ENCODE measurements at places on chromosomes 2 and 18.

DNA sequence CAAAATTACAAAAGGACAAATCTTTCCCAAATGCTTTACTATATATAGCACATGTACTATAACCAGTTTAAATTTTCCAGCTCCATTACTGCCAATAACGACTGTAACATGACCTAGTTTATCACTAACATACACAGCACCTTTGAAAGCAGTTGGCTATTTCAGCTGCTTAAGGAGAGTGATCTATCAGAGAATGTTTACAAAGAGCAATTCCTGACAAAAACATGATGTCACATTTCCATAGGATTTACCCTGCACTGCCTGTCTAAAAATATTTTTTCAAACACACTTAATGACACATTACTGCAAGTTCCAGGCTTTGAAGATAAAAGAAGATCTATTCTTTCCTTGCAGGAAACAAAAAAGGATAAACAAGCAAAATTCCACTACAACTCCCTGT, 40.6 kb downstream of the ZNF516 start:
- DNase-seq: no peak

GRCh38 chr2:226334981-226335720, 464.5 kb downstream of the IRS1 start:
- DNase-seq: peak; percentile 70

DNA sequence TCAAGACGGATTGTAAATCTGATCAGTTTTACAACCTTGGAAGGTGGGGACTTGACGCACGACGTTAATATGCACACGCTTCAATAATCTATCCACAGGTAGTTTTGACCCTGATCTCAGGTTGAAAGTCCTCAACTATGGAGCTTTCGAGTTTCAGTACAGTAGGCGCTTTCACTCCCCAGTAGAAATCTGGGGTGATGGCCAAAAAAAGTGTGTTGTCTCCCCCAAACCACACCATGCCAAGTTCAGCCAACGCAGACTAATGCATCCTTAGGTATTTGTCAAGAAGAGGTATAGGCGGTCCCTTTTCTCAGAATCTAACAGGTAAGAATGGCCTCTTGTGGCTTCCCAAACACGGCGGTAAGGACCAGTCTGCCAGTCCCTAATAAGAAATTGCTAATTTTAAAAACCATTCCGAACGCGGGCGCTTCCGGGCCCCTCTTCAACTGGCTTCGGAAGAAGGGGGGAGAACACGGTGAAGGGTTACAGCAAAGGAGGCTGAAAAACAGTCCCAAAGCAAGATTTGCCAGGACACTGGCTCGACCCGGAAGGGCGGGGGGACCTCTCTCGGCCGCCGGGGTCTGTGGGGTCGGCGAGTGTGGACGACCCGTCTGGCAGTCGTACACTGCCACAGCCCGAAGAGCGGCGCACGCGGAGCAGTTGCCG, 659 bp downstream of the FAM210A start:
- DNase-seq: no peak

GRCh38 chr2:240586919-240587800, 626 bp downstream of the CAPN10 start:
- DNase-seq: no peak

GRCh38 chr2:23760736-23761135, 166.2 kb downstream of the ATAD2B start:
- peak; percentile 14 for DNase-seq

DNA sequence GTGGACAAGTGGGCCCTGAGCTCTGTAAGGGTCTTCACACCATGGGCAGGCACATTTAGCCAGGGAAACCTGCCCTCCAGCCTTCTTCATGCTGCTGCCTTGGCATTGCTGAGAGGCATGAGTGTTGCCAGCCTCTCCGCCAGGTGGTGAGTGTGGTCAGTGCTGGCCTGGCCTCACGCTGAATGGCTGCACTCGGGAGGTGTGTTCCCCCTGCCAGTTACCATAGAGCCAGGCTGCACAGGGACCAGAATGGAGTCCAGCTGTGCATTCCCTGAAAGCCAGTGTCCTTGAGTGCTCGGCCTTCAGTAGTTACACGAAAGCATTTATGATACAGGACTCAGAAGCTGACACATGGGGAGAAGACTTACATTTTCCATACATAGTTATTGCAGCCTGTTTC, 139.7 kb downstream of the ATP9B start:
- DNase-seq: no peak
